ENCODE measurements at places on chromosomes 5 and 9.
A peak's percentile ranks its signal among the peaks of the same experiment; 100 is the strongest.

DNA sequence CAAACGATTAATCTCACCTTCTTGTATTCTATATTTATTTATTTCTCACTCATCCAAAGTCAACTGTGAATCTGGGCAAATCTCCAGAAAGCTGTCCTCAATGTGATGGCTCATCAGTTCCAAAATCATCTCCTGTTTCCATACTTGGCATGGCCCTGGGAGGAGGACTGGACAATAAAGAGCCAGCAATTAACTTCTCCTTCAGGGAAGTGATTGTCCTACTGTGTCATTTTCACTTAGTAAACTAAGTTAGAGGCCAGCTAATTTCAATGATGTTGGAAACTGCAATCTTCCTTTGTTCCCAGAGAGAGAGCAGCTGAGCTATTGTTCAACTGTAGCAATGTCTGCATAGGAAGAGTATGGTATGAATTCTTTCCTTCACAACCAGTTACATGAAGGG is 17.5 kb downstream of the CDH12 start:
- no peak for DNase-seq

DNA sequence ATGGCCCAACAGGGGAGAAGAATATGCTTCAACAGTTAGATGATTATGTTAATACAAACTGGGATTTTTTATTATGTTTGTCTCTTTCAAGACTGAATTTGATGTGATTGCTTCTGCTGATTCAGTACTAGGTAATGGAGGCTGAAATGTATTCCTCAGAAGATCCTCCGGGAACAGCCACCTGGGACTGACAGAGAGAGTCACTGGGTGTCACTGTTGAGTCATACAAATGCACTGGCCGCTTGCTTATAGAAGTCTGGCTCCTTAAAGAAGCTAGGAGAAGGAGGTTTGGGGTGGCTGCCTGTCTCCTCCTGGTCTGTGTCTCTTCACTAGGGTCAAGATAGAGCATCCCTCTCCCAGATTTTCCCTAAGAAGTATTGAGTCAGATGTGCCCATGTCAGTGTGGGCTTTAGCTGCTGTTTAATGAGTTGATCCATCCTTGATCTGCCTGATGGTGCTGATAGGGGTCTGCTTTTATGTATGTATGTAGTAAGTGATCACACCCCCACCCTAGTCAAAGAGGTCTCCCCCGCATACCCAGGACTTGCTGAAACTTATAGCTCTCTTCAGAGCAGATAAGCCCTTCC is 773.4 kb downstream of the BRINP1 start:
- DNase-seq, result no peak

GRCh38 chr5:39462211-39462610 is 37.4 kb upstream of the DAB2 start:
- DNase-seq, result no peak

DNA sequence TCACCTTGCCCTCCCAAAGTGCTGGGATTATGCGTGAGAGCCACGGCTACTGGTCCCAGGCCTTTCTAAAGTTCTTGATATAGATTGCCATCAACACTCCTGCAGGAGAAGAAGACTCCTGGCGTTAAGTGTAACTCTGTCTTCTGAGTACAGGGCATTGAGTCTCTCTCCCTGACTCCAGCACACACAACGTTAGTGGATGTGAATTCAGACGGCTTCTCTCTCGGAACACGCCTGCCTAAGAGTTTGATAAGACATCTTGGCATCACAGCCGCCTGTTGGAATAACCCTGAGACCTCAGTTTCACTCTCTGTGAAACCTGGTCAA is 27.5 kb upstream of the PPARGC1B start:
- no peak for DNase-seq

- no peak for DNase-seq
Observed at GRCh38 chr5:158979749-158980521, 119.8 kb downstream of the EBF1 start.

DNA sequence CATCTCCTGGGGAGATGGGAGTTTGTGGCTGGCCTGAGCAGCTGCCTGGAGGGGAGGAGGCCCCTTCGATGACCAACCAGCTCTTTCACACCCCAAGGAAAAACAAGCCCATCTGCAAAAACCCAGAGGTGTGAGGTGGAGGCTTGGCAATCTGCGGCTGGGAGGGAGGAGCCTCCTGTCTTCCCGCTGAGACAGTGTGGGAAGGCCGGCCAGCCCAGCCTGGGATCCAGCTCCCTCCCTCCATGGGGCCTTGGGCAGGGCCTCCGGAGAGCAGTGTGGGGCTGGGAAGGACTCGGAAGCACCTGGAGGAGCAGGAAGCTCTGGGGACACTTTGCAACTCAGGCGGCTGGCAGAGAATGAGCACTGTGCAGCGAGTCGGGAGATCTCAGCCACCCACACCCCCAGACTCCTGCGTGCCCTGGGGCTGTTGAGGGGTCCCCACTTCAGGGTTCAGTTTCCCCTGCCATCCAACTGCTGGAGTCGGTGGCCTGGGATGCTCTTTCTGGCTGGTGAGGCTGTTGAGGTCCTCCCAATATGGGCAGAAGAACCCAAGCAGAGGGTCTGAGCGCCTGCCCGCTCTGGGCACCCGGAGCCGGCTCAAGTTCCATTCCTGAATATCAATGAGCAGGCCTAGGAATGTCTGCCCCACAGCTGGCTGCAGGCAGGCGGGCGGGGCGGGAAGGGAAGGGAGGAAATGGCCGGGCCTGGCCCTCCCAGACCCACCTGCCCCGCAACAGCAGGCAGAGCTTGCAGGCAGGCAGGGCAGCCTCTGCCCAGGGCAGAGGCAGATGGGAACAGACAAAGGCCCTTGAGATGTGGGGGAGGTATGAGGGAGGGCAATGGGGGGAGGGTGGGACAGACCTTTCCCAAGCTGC is 101.1 kb downstream of the FGF18 start:
- DNase-seq, result no peak

DNA sequence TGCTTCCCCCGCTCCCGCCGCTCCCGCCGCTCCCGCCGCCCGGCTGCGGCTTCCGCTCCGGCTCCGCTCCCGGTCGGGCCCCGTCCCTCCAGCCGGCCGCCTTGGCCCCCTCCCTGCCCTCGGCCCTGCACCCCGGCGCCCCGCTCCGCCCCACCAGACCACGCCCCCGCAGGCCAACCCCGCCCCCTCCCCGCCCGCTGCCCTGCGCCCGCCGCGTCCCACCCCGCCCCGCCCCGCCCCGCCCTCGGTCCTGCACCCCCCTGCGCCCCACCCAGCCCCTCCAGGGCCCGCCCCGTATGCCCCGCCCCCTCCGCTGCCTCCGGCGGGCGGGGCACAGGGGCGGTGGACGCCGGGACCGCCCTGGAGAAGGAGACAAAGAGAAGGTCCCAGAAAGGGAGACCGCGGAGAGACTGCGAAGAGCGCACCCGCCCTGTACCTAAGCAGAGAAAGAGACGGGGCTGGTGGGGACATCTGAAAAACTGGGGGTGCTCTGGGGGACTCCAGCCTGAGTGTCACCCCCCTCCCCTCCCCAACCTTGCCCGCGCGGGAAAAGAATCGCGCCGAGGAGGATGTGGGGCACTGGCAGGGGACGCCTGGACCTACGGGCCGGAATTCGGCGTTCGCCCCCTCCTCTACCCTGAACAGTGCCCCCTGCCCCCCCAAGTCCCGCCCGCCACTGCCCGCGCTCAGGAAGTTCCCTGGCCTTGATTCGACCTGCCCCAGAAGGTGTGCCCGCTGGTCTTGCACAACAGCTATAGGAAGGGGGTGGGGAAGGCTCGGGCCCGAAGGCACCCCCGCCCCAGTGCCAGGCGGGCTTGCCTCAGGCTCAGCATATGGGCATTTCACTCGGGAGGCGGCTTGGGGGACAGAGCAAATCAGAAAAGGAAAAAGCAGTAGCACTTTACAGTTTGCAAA is 42.8 kb upstream of the STXBP1 start:
- DNase-seq, result peak; percentile 70

DNA sequence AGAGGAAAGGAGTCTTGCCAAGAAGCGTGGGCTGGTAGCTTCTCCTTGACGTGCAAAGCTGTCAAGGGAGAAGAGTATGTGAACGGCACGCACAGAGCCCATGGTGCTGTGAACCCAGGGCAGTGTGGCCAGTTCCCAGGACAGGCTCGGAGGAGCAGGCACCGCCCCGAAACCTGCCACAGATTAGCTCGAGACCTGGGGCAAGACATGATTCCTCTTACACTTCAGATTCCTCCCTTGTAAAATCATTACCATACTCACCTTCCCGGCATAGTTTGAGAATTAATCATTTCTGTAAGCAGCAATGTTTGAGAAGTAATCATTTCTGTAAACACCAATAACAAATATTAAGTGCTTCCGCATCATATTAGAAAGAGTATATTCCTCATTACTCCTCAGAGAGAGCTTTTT is 19.9 kb downstream of the GOLM1 start:
- DNase-seq, result no peak

GRCh38 chr5:81316571-81316970 is 15.2 kb downstream of the ZCCHC9 start:
- DNase-seq, result no peak

GRCh38 chr5:94243612-94244011 is 374.8 kb downstream of the KIAA0825 start:
- no peak for DNase-seq

GRCh38 chr5:65020492-65020891 is 251.8 kb downstream of the CWC27 start:
- no peak for DNase-seq

DNA sequence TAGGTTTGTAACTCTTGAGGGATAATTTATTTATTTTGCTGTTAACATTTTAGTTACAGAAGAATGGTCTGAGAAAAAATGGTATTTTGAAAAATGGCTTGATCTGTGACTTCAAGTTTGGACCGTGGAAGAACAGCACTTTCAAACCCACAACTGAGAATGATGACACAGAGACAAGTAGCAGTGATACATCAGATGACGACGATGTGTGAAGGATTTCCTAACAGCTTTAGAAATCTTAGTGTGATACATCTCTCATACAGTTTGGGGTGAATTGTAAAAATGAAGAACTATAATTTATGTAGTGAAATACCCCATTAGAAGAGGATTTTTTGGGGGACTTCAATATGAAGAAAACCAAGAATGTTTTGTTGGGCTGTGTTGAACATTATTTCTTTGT is 88.7 kb downstream of the GPBP1 start:
- no peak for DNase-seq

- no peak for DNase-seq
Observed at GRCh38 chr5:67031692-67032091, 164.9 kb downstream of the CD180 start.

- DNase-seq, result no peak
Observed at GRCh38 chr9:137040568-137040967, 5.4 kb downstream of the NPDC1 start.

GRCh38 chr9:95181226-95181818 is 136.2 kb downstream of the FANCC start:
- no peak for DNase-seq

- DNase-seq, result peak; percentile 70
Observed at GRCh38 chr5:43432486-43433375, 20.5 kb upstream of the CCL28 start.

- DNase-seq, result no peak
Observed at GRCh38 chr5:55205001-55205400, 22.1 kb downstream of the MCIDAS start.

DNA sequence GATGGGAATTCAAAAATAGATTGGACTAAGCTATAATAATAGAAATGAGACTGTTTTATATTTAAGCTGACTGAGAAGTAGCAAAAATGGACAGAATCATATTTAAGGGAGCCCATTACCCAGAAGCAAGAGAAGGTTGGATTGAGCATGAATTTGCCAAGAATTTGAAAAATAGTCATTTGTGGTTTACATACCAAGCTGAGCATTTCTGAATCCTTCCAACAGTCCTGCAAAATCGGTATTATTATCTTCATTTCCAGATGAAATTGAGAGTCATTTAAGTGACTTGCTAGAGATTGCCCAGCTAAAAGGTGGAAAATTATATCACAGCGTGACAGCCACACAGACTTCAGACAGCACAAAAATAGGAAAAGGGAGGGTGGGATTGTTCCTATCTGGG is 48.4 kb downstream of the TNFSF15 start:
- DNase-seq, result no peak

DNA sequence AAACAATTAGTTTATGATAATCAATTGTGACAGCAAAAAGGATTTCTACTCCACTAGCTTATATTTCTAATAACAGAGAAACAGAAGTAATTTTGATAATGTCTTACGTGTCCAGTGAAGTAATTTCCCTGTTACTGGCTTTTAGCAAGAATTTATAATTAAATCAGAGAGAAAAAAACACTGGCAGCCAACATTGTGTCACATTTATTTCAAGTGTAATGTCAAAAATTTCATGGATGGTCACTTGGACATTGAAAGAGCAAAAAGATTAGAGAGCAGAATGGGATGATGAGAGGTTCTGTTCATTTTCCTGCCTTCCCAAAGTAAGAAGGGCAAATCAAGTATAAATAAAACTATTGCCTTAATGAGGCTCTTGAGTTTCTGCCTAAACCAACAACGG is 239.3 kb upstream of the SEMA6A start:
- DNase-seq, result no peak

GRCh38 chr9:113508111-113508749 is 44.7 kb downstream of the RGS3 start:
- DNase-seq, result peak; percentile 20

- no peak for DNase-seq
Observed at GRCh38 chr9:117134826-117135500, 279.9 kb downstream of the ASTN2 start.

DNA sequence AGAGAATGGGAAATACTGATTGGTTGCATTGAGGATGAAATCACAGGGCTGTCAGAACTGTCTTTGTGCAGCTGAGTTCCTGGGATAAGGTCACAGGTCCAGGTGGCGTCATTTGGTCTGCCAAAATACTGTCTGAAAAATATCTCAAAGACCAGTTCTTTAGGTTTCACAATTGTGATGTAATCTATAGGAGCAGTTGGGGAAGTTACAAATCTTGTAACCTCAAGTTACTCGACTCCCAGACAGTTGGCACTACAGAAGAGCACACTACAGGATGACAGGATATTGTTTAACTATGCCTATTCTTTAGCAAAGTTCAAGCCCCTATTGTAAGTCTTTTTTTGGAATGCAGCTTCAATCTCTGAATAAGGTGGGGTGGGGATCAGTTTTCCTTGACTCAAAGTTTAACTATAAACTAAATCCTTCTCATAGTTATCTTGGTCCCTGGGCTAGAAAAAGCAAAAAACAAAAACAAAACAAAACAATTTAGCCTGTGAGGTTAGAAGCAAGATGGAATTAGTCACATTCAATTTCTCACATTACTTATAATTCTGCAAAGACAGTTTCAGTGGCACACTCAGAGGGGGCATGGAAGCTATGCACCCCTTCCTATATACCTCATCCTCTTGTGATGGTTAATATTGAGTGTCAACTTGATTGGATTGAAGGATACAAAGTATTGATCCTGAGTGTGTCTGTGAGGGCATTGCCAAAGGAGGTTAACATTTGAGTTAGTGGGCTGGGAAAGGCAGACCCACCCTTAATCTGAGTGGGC is 276.0 kb downstream of the AUH start:
- DNase-seq, result no peak

DNA sequence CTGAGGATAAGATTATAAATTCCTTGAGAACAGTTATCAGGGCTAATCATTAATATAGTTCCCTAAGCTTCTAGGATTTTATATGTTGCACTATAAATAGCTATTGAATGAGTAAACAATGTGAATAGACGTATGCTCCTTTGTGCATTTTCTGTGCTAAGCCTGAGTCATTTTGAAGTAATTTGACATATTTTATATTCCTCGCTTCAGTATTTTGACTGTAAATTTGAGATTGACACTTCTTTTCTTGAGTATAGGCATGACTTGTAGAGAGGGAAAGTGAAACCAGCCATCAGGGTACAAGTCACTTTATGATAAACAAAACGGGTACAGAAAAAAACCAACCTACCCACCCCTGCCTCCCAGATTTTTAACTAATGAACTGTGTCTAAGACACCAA is 367.7 kb upstream of the PRR16 start:
- DNase-seq, result no peak
